Activated naive CD4-positive, alpha-beta T cell treated with anti-CD3 and anti-CD28 coated beads, Interleukin-2, amount 50 U/mL, for 16 hours (primary cell): ENCODE measurements at places on chromosomes 5 and 9.
A peak's percentile ranks its signal among the peaks of the same experiment; 100 is the strongest.

- no peak for DNase-seq
These were observed 279.9 kb upstream of the CD180 start for GRCh38 chr5:67476531-67476930.

GRCh38 chr5:9388941-9389674 is 156.8 kb downstream of the SEMA5A start:
- DNase-seq, result no peak

- DNase-seq, result no peak
These were observed 420.6 kb downstream of the CTNND2 start for GRCh38 chr5:11483630-11484029.

- DNase-seq, result no peak
These were observed 143.7 kb downstream of the C5orf15 start for GRCh38 chr5:133824661-133825254.

DNA sequence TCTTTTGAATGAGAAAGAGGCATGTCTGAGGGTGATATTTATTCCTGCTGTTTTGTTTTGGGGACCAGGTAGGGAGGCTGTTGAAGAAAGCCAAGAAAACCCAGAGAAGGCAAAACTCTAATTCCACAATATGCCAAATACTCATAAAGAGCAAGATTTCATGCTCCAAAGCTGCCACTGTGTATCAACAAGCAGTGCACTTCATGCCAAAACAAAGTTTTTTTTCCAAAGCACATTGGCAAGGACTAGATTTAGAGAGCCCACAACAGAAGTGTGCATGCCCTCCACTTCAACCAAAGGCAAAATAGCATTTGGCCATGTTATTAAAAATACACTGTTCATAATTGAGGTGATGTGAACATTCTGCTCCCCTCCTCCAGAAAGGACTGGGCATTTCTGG is 229.9 kb downstream of the EBF1 start:
- DNase-seq, result no peak

- no peak for DNase-seq
These were observed 150.1 kb downstream of the BNC2 start for GRCh38 chr9:16720386-16720785.

GRCh38 chr9:14281136-14281795 is 32.7 kb downstream of the NFIB start:
- no peak for DNase-seq

DNA sequence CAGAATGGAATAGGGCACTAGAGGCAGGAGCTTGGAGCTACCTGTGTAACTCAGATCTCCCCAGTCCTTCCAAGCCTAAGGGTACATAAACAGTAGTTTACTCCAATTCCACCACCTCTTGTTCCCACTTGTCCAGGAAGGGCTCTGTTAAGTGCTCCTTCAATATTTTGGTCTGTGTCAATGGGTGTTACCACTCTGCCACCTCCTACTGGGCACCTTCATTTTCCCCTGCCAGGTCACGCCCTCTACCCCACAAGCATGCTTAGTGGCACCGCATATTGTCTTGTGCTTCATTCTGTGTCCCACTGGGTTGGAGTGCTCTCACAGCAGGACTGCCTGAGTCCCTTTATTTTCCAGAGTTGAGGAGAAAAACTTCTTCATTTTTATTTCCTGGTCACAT is 459.8 kb downstream of the ARHGEF28 start:
- no peak for DNase-seq

DNA sequence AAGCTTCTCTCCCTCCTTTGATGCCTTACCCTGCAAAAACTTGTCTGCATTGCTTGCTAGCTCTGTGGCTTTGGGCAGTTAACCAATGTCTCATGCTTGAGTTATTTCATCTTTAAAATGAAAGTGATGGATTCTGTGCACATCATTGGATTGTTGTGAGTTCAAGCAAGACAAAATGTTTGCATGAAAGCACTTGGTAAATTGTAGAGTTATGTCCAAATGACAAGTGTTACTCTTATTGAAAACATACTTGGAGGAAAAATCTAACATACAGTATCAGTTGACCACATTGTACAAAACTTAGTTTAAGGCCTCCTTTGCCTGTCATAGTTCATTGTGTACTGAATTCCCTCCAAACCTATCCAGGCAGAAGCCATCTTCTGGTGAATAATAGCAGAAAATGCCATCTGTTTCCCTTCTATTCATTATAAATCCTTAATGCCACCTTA is 30.0 kb downstream of the TGFBR1 start:
- no peak for DNase-seq

GRCh38 chr9:137266162-137266527 is 11.0 kb downstream of the NELFB start:
- no peak for DNase-seq

DNA sequence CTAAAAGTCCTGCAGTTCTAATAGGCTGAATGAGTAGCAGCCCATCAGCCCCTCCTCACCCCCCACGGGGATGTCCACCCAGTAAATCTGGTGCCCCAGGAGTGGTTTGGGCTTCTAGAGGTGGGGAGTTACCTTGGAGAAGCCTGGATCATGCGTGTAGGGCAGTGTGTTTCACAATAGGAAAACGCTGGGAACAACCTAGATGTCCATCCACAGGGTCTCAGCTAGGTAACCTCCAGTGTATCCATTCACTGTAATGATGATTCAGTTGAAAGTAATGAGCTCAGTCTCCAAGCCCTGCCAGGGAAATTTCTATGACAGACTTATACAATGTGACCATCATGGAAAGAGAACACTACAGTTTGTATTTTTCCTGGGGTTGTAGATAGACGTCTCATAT is 51.8 kb downstream of the NDST1 start:
- DNase-seq, result no peak

- no peak for DNase-seq
These were observed 4.8 kb upstream of the NSMF start for GRCh38 chr9:137463931-137464290.

DNA sequence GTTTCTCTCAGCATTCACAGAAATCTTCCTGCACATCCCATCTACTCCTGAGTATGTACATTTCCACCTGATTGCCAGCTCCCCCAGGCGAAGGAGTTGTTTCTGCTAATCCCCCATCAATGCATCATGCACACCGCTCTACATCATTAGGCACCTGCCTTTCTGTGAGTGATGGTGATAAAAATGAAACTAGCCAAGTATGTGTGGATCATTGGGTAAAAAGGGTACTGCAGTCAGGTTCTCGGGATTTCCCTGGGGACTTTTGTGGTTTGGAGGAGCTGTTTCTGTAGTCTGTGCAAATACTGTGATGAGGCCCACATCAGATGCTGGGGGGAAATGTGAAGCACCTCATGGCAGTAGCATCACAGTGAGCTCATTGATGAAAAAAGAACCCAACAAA is 30.4 kb downstream of the CAMK4 start:
- DNase-seq, result peak; percentile 79

- peak; percentile 55 for DNase-seq
These were observed 51.2 kb downstream of the USP20 start for GRCh38 chr9:129886226-129887174.

- DNase-seq, result no peak
These were observed 102.3 kb upstream of the CCDC112 start for GRCh38 chr5:115398719-115399118.

DNA sequence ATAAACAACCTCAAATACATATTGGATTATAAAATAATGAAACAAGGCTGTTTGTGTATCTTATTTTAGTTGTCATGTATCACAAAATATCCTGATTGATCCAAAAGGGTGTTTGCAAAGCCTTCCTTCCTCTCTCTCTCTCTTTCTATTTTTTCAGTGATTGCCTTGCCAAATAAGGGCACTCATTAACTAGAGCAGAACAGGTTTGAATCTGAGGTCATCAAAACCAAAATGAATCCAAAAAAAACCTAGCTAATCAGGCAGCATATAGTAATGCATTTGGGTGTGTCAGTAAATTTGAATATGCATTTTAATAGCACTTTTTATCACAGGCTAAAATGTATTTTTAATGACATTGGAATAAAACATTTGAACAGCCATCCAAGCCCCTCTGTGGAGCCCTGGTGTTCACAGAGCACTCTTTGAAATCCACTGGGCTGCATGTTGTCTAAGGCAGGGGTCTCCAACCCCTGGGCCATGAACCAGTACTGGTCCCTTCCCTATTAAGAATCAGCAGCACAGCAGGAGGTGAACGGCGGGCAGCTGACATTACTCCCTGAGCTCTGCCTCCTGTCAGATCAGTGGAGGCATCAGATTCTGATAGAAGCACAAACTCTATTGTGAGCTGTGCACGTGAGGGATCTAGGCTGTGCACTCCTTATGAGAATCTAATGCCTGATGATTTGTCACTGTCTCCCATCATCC is 171.8 kb upstream of the RAI14 start:
- DNase-seq, result no peak

DNA sequence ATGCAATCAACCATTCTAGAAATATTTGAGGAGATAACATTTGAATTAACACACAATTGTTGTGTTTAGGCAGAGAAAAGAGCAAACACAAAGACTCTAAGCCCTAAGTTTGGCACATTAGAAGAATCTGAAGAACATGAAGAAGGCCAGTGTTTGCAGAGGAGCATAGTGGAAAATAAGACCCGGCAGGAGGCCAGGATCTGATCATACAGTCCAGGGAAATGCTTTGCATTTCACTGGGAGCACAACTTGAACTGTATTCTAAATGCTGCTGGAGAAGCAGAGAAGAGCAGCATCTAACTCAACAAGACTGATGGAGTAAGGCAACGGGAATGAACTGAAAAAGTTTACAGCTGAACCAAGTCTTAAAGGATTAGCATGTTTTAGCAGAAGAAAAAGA is 463.4 kb downstream of the ZNF608 start:
- no peak for DNase-seq

GRCh38 chr5:181131514-181131913 is 545 bp upstream of the OR2V1 start:
- DNase-seq, result no peak

DNA sequence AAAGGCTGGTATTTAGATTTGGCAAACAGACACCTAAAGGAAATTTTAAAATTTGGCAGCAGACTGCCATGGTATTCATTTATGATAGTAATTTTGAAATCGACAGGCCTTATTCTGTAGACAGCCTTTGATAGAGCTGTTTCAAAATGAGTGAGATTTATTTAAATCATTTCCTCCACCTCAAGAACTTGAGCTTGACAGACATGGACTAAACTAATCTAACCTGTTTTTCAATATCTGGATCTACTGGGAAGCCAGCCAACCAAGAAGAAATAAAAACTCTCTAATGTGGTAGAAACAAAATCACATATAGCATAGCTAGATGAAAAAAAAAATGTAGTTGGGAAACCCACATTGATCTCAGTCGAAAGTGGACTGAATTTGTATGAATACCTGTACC is 56.9 kb upstream of the RASA1 start:
- no peak for DNase-seq

DNA sequence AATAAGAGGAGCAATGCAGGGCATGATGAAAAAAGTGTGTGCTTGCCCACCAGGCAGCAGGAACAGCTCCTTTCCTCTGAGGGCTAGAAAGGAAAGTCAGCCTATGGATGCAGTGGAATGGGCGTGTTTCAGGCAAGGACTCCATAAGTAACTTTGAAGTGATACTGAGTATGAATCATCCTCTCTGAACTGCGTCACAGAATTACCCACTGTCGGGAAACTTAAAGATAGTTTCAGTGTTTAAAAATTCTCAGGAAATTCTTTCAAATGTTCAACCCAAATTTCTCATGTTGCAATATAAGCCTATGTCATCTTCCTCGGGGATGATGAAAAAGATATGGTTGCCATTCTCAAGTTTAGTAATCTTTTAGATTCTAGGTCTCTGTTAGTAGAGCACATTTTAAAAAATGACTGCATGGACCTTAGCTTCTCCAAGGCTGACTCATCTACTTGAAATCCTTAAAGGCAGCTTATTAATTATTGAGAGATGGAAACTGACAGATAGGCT is 27.7 kb downstream of the PTCD2 start:
- no peak for DNase-seq

DNA sequence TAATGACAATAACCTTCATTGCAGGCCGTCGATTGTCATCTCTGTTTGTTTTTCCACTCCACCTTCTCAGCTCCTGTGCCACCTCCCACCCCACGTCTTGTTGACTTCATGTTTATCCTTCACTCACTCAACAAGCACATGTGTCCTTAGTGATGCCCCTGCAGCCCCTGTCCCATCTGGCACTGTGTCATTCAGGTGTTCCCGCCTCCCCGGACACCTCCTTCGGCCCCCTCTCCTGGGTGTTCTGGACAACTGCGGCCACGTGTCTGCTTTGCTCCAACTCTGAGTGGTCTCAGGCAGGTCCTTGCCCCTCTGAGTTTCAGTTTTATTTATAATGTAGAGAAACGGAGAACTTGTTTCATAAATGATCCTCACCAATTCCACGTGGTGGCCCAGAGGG is 91.0 kb upstream of the COL5A1 start:
- DNase-seq, result no peak

- no peak for DNase-seq
These were observed 83.2 kb upstream of the LIFR start for GRCh38 chr5:38639377-38640358.

DNA sequence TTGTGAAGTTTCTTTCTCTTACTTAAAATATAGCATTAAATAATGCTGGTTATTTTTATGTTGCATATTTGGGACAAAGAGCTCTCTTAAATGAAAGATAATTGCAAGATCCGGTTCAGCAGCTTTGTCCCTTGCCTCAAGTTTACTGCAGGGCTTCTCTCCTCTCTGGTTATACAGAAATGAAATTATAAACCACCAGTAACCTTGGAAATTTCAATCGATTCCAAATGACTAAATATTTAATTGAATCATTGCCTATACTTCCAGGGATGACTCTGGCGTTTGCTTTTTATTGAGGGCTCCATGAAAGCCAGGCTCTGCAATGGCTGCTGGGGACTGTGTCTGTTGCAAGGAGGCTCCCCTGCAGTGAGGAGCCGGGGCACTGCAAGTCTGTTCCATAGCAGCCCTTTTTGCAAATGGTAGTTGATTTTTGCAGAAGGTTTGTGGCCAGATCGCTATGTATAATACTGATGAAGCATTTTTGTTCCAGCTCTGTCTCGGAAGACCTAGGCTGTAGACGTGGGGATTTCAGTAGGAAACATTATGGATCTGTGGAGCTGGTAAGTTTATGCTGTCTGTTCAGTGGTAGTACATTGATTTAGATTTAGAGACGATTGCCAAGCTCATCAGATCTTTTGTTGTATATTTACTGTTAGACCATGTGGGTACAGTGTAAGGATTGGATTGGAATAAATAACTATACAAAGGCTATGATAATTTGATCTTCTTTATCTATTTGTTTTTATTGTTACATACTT is at the start of gene GARNL3:
GARNL3 (plus strand) TSS at position 313 of the 758 bp plus-strand sequence; CDS start at position 417, 104 bp downstream.
- no peak for DNase-seq

GRCh38 chr9:116686693-116687073 is 422 bp upstream of the TRIM32 start:
- DNase-seq, result no peak

DNA sequence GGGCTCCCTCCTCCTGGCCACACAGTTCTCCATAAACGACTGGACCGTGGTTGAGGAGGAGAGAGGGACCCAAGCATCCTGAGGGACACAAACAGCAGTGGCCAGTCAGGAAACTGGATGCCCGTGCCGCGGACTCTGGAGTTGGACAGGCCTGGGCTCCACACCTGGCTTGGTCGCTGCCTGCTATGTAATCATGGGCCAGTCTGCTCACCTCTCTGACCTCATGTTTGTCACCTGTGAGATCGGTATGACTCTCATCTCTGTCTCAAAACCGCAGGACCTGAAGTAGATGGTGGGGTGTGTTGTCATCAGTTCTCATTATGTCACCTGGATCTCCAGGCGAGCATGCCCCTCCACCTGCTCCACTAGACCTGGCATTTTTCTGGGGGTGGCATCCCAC is 14.5 kb downstream of the CXXC5 start:
- DNase-seq, result no peak
